Ovary (tissue), 10 donors: ENCODE measurements at places on chromosomes 3 and 15.

DNA sequence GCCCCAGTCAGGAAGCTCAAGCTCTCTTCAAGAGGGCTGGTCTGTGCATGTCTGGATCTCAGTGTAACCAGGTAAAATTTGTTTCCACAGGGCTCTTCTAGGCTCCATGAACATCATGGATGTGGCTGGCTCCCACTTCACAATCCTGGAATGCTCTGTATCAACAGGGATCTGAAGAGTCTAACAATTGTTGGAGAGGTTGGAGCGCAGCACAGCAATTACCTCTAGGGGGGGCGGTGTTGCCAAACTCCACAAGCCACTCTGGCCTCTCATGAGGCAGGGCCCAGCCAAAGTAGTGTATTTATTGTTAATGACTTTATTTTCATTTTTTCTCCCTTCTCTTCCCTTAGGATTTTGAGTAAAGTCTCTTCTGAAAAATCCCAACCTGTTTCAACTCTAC, 6.1 kb upstream of the EIF2B5 start:
- no peak for DNase-seq

GRCh38 chr15:35522061-35522460, 23.9 kb downstream of the DPH6 start:
- no peak for DNase-seq

- DNase-seq: no peak
These were observed 618.0 kb upstream of the ADAMTS9 start for GRCh38 chr3:65305836-65306235.

- no peak for DNase-seq
These were observed 12.3 kb upstream of the DNAH1 start for GRCh38 chr3:52303811-52304210.

DNA sequence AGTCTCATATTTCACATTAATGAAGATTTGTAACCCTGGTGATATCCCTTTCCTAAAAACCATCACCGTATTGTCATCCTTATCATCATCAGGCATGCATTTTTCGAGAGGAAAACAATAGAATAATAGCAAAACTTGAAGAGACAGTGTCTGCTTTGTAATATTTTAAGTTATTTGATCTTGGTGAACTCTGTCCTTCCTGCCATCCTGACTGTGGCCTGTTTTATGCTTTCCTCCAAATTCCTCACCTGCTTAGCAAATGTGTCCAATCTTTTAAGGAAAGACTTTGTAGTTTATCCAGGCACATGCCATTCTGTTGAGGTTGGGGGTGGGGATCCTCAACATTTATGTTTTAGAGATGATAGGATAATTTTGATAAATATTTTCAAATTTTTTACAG, 306.1 kb upstream of the COL8A1 start:
- DNase-seq: no peak

DNA sequence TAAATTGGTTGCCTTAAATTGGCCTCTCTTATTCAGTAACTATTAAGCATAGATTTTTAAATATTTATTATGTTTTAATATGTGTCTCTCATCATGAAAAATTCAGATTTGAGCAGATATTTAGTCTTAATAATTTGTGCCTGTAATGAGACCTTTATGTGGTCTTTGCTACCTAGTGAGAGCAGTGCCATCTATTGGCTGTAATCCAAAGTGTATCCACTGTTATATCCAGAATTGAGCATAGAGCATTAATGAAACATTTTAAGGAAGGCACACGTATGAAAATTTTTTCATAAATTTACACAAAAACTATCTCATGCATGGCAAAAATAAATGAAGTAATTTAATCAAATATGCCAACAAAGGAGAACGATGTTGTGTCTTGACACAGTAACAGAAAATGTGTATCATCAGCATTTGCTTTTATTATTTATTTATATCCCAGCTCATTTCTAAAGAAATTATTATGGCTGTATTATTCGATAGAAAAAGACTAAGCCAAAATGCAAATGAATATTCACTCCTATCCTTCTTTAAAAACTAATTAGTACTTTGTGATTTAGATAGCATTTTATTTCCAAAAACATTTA, 203.5 kb downstream of the RSRC1 start:
- no peak for DNase-seq

- DNase-seq: no peak
These were observed 268.5 kb downstream of the CD47 start for GRCh38 chr3:107822308-107822707.

DNA sequence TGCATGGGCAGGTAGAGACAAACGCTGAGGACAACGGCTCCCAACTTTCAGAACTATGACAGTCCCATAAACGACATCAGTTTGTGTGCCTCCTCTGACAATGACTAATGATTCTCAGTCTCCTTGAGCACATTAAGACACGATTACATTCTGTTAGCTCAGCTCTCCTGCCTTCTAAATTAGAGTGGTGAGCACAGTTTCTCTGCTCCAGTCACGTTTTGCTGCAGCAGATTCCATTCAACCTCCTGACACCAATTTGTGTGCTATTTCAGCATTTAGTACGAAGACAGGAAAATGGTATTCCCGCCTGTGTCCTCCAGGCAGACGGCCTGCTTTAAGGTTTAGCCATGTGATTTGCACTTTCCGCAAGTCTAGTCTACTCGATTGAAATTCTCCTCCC, 458.4 kb upstream of the CFAP20DC start:
- no peak for DNase-seq

DNA sequence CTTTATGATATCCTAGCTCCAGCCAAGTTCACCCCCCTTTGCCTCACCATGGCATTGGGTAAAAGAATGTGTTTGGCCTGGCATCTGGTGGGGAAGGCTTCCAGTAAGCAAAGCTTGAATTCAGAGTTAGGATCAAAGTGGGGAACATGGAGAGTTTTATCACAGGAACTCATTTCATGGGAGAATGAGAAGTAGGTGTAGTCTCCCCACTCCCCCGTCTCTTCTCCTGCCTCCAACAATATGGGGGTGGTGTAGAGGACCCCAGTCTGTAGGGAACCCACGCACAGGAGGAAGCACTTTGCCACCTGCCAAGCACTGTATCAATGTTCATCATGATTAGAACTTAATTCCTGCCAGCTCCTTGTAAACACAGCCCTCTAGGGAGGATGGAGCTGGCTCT, 200.5 kb downstream of the UACA start:
- DNase-seq: no peak

DNA sequence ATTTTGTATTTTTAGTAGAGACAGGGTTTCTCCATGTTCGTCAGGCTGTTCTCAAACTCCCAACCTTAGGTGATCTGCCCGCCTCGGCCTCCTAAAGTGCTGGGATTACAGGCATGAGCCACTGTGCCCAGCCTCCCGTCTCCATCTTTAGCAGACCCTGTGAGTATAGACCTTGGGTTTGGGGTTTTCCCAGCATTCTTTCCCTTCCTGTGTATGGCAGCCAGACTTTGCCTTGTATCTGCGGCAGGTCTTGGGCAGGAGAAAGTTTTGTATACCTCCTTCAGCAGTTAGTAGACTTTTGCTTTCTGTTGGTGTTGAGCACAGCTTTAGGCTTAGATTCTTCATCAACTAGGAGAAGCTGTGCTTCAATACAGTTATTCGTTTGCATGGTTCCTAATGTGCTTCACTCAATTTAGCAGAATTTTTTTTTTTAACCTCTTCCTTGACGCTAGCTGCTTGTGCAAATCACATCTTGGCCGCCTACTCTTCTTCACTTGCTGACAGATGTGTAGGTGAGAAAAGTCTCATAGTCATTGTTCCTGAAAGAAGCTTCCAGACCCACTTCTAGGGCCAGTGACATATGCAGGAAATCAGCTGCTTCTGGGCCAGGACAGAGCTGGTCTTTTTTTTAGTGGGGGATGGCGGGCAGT, 38.4 kb downstream of the MAP2K1 start:
- DNase-seq: no peak

GRCh38 chr3:49872801-49873281, 3.1 kb upstream of the CAMKV start:
- DNase-seq: no peak

- DNase-seq: no peak
These were observed 272.1 kb upstream of the TTC14 start for GRCh38 chr3:180329847-180330246.

DNA sequence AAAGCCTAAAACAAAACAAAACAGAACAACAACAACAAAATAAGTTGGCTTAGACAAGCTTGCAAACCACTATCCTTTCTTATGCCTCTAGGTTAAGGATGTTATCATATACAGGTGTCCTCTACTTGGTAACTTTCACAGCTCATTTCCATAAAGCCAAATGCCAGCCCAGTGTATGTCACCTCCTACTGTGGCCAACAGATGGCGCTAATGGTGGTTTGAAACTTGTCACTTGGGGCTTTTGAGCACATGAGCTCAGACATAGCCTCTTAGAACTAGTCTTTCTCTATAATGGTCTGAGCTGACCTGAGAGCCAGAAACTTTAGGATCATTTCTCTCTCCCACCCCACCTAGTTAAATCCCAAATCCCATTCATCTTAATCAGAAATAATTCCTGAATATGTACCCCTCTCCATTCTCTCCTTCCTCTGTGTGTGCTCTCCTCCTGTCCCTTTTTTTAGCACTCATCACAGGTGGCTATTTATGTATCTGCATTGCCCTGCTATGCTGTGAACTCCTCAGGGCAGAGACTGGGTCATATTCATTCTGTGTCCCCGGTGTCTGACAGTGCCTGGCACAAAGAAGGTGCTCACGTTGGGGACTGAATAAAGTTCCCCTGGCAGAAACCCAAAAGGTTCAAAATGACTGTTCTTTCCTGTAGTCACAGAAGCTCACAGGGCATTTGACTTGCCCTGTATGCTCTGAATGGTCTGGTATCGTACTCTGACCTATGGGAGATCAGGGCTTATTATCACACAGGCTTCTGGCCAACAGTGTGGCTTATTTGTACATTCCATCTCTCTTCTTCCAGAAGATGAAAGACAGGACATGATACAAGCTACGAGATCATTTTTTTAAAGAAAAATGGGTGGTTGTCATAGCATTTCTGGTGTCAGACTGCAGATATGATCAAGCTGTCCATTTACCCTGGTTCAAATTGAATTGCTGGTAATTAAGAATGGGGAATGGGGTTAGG, 319.3 kb upstream of the AZI2 start:
- peak; percentile 23 for DNase-seq

- peak; percentile 62 for DNase-seq
These were observed 1.0 kb upstream of the ATP2C1 start for GRCh38 chr3:130892759-130893375.

- no peak for DNase-seq
These were observed 52.4 kb downstream of the SLC9A9 start for GRCh38 chr3:143795874-143796273.

DNA sequence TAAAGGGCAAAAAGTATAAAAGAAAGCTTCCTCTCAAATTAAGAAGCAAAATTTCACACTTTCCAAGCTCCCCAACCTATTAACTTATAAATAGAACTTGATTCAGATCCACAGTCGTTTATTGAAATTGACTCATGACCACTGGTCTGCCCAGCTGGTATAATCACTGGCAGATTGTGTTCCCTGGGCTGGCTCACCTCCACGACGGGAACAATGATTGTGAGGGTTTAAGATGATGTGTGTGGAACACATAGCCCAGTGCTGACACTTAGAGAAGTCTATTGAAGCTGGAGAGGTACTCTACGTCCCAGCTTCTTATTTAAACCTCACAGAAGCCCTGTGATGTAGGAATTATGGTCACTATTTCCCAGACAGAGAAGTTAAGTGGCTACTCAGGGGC, 90.4 kb downstream of the MB21D2 start:
- DNase-seq: no peak

DNA sequence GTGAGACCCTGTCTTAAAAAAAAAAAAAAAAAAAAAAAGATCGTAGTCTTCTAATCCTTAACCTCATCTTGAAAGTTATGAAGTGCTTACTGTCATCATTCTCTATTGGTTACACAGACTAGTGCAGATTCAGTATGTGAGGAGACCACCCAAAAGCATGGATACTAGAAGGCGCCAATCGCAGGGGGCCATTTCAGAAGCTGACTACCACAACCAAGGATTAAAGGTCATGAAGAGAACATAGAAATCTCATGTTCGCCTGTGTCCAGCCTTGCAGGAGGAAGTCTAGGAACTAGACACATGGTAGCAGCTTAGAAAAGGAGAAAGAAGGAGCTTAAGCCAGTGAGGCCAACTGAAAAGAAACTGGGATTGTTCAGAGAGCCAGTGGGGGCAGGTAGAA, 207.8 kb downstream of the THSD4 start:
- DNase-seq: no peak

DNA sequence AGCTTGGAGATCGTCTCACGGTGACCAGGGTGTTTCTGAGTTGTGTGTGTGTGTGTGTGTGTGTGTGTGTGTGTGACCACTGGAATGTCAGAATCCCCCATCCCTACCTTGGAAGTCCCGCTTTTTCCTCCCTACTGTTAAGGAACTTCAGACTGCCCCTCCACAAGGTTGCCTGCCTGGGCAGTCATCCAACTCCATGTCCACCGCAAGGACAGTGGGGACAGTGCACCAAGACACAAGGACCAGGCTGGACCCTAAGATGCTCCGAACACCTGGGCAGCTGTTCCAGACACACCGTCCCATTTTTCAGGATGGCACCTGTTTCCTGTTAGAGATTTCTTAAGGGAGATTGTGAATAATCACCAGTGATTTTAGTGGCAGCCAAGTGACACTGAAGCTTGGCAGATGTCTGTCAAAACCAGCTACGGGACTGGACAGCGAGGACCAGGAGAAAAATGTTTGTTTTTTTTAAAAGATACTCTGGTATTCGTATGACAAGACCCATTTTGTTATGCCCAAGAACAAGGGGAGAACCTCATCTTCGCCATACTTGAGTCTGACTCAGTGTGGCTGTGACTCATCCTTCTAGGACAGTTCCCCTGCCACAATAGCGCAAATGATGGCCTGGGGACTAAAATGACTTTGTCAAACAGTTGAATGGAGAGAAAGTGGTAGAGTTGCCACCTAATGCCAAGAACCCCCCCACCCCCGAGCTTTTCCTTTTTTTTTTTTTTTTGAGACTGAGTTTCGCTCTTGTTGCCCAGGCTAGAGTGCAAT, 15.5 kb downstream of the PAQR9 start:
- DNase-seq: no peak

DNA sequence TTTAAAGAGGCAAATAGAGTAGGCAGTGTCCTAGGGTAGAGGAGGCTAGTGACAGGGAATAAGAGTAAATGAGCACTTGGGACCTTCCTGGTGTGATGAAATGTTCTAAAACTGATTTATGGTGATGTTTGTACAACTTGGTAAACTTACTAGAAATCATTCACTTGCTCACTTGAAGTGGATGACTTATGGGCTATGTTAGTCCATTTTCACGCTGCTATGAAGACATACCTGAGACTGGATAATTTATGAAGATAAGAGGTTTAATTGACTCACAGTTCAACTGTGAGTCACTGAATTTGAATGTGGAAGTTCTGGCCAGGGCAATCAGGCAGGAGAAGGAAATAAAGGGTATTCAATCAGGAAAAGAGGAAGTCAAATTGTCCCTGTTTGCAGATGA, 31.7 kb upstream of the DHX36 start:
- no peak for DNase-seq
